ENCODE measurements at places on chromosomes 7 and 10. TPM values are rescaled to one million over a fixed set of nuclear protein-coding genes. Genes with fewer than 3 reads are reported as not detected.
A peak's percentile ranks its signal among the peaks of the same experiment; 100 is the strongest.

DNA sequence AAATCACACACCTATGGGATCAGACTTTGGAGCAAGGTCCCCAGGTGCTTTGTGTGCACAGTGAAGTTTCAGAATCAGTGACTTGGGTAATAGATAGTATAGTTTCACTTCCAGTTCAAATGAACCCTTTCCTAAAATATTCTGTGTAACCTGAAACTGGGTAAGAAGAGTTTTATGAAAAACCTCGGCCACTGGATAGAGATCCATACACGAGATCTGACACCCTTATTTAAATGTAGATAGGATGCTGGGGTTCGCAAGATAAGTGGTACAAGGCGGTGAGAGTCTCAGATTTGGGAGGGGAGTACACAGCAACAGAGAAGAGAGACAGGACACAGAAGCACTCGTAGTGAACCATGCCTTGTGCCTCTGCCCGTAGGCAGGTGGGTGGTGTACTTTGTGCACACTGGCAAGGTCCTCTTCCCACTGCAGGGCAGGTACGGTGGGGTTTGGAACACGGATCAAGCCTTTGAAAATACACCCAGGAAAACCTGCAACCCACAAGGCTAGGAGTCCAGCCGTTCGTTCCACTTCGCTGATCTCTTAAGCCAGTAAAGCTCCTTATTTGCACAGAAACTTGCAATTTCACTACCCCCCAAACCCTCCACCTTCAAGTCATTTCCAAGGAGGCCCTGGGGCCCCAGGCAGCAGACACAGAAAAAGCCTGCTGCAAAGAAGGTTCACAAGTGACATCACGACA is 162.8 kb downstream of the USP6NL start:
- DNase-seq = peak; percentile 39

DNA sequence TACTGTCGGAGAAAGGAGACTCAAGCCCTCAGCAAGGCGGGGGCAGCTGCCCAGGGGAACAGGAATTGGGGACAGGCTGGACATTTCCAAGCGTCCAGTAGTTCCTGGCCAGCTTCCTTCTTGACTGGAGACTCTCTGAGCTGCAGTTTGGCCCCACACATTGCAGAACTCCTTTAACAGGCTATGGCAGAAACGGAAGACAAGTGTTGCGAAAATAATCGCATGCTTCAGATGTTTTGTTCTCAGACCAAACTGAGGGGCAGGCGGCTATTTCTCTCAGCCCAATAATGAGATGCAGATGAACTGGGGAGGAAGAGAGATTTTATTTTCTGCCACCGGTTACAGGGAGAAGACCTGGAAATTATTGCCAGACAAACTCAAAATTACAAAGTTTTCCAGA is 88.0 kb upstream of the PFKP start:
- no peak for DNase-seq

- DNase-seq = no peak
Measured at GRCh38 chr10:65864036-65864435, 1061.8 kb upstream of the LRRTM3 start.

GRCh38 chr10:129405389-129405788 is 61.7 kb upstream of the MGMT start:
- no peak for DNase-seq

GRCh38 chr10:73873838-73874215 is 528 bp downstream of the CAMK2G start:
- DNase-seq = no peak

GRCh38 chr7:74101061-74101681 is 17.6 kb downstream of the LIMK1 start:
- DNase-seq = no peak

GRCh38 chr7:108875139-108875538 is 305.5 kb downstream of the DNAJB9 start:
- DNase-seq = no peak

DNA sequence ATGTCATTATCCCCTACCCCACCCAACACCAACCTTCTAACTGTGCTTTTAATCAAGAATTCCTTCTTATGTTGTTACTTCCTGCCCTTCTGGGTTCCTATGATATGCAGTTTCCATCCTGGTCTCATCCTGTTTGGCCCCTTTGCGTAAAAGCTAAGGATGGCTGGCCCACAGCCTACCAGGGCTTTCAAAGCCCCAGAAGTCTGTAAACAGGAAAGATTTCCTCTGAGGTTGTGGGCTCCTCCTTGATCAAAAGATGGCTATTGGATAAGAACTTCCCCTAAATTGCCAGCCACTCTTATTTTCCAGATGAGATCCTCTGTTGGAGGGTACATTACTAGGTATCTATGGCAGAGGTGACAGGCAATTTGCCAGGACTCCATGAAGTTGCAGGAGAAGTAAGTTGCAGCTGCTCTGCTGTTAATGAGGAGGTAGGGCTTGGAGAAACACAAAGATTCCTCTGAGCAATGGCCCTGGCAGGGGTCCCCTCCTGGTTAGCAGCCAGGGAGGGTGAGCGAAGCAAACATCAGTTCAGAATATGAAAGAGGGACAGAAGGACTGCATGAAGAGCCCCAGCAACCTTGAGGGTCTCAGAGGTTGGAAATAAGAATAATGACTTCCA is 32.1 kb downstream of the NRP1 start:
- DNase-seq = no peak

DNA sequence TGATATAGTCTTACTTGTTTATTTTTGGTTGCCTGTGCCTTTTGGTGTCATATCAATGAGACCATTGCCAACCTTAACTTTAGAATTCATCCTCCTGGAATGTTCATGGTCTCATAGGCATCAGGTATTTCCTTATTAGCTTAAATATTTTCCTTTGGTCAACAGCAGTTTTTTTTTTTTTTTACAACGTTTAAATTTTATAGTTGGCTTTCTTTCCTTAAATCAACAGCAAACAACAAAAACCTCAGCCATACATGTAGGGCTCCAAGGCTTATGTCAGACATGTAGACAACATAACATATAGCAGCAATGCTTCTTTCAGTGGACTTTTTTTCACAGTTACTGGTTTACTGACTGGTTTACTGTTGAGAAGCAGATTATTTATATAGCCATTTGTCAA is 22.7 kb downstream of the ENTPD7 start:
- no peak for DNase-seq

The TEX36 gene
- not detected for total RNA-seq

The AFAP1L2 gene
- 4.0 TPM for total RNA-seq

The TPK1 gene
- 15.0 TPM for total RNA-seq

The CLEC2L gene
- not detected for total RNA-seq

The ANKRD61 gene
- 0.38 TPM for total RNA-seq
